Pulmonary artery endothelial cell (primary cell): ENCODE measurements at places on chromosomes 5 and 9.

- DNase-seq: no peak
Measured at GRCh38 chr5:179858241-179858585, 404 bp downstream of the MRNIP start.

- DNase-seq: no peak
Measured at GRCh38 chr9:122309861-122310260, 45.2 kb downstream of the MRRF start.

DNA sequence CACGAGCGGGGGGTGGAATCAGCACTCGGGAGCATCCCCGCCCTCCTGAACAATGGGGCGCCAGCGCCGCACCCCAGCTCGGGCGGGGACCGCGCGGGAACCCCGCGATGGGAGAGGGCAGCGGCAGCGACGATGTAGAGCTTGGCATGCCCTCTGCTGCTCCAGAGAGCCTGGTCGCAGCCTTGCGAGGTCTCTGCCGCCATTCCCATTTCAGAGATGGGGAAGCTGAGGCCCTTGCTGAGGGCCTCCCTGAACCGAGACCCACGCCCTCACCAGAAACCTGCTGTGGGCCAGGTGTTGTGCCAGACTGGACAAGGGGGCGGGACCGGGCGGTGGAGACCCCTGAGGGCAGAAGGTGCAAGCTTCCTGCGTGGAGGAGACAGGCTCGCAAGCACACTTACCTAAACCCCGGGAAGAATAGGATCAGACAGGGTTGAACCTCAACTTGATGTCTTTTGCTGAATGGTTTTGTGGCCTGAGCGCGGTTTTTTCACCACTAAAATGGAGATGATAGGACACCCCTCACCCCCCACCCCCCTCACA is 647 bp upstream of the MEGF9 start:
- no peak for DNase-seq

DNA sequence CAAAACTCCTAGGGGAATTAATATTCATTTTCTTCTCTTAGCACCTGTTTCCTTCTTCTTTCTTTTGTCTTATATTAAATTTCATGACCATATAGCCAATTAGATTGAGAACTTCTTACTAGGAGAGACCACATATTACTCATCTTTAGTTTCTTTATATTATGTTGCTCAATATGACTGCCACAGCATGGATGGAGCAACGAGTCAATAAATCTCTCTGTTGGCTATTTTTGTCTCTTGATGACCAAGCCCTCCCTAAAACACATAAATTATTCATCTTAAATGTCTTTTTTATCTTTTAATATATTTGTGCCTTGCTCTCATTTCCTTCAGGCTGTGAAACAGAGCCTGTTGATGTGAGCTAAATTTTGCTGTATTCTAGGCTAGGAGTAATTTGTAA is 123.0 kb downstream of the ADAMTSL1 start:
- DNase-seq: no peak

- DNase-seq: no peak
Measured at GRCh38 chr9:2743937-2744529, 26.7 kb downstream of the KCNV2 start.

DNA sequence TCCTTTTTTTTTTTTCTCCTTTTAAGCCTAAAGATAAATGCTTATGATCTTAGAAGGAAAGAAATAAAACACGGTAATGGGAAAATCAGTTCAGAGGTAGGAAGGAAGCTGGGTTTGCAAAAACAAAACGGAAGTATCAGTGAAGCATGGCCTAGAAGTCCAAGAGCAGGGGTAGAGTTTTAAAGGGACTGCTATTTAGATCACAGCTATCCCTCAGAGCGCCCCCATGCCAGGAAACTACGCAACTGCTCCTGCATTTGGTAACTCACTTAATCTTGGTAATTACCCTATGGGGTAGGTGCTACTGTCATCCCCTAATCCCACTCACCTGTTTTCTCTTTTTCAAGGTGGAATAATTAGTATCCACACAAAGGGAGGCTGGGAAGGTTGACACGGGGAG is 16.0 kb downstream of the TLE1 start:
- no peak for DNase-seq

DNA sequence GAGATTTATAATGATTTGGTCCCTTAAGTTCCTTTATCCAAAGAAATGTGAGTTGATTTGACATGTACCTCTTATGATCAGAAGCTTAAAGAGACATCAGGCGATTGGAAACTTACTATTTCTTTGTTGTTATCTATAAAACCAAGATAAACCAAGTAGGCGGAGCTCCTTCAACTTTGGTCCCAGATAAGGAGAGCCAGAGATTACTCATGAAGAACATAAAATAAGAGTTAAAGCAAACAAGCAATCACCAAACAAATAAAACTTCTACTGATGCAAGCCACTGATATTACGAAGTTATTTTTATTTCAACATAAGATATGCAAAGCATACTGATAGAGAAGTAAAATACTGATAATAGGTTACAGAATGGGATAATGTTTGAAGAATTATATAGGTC is 141.5 kb upstream of the CDH18 start:
- no peak for DNase-seq

GRCh38 chr9:19028835-19029451 is 4.1 kb downstream of the SAXO1 start:
- no peak for DNase-seq

DNA sequence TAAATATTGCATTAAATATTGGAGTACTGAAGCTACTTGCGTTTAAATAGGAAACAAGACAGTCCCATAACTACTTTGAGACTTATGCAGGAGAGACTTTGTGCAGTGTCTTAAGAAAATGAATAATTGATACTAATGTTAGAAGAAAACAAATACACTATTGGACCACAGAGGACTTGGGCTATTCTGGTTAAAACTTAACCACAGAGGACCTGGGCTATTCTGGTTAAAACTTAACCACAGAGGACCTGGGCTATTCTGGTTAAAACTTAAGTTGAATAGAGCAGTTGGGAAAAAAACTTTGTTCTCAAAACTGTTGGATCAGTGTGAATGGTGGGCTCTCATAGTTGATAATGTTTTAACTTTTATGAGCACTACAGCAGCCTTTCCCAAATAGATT is 141.7 kb downstream of the WDR70 start:
- DNase-seq: no peak
